ENCODE measurements at places on chromosomes 4 and X.

GRCh38 chr4:74364652-74365491 is at the start of gene EREG:
Gene EREG (plus strand): TSS chr4:74365145. CDS start chr4:74365309, 164 bp downstream.
- DNase-seq: no peak

DNA sequence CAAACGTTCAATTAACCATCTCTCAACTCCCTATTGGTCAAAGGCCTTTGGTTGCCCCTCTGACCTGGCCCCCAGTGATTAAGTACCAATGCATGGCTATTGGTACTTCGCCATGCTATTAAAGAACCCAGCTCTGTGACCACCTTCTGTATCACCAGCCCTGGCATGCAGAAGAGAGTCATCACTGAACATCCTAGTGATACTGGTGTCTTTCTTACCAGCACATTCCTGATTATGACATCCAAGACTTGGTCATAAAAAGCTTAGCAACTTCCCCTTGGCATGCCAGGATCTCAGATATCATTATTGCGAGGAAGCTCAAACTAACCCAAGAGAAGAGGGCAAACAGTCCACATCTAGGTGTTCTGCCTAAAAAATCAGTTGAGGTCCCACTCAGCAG is 122.3 kb upstream of the OTUD4 start:
- no peak for DNase-seq

GRCh38 chr4:137866671-137867070 is 334.4 kb upstream of the PCDH18 start:
- DNase-seq: no peak

- peak; percentile 93 for DNase-seq
Measured at GRCh38 chr4:102868781-102869568, at the start of gene CISD2. Gene CISD2 (plus strand): TSS chr4:102868992. CDS start chr4:102869085, 93 bp downstream.

DNA sequence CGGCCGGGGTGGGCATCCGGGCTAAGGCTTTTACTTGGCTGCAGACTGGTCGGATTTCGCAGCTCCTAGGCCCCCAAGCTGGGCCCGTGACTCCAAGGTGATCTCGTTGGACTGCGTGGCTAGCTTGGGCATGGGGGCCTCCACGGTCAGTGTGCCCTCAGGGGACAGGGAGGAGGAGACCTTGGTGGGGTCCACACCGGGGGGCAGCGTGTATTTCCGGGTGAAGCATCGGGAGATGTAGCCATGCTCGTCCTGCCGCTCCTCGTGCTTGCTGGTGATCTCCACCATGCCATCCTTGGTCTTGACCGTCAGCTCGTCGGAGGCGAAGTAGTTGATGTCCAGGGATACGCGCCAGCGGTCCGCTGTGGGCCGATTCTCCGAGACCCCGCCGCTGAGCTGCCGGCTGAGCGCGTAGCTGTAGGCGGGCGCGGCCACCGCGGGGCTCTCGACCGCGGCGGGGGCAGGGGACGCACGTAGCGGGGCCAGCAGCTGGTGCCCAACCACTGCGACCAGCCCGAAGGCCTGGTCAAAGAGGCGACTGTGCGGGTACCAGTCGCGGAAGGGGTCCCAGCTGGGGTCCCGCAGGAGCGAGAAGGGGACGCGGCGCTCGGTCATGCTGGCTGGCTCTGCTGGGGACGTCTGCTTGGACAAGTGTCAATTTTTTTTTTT is 881 bp upstream of the CACNA1F start:
- no peak for DNase-seq

- no peak for DNase-seq
Measured at GRCh38 chr4:94504545-94504944, 52.8 kb downstream of the PDLIM5 start.

GRCh38 chrX:41386222-41386990 is 52.4 kb downstream of the DDX3X start:
- peak; percentile 20 for DNase-seq

- no peak for DNase-seq
Measured at GRCh38 chr4:108527723-108528122, 92.7 kb upstream of the RPL34 start.

GRCh38 chrX:88944661-88945060 is 197.6 kb downstream of the CPXCR1 start:
- no peak for DNase-seq

DNA sequence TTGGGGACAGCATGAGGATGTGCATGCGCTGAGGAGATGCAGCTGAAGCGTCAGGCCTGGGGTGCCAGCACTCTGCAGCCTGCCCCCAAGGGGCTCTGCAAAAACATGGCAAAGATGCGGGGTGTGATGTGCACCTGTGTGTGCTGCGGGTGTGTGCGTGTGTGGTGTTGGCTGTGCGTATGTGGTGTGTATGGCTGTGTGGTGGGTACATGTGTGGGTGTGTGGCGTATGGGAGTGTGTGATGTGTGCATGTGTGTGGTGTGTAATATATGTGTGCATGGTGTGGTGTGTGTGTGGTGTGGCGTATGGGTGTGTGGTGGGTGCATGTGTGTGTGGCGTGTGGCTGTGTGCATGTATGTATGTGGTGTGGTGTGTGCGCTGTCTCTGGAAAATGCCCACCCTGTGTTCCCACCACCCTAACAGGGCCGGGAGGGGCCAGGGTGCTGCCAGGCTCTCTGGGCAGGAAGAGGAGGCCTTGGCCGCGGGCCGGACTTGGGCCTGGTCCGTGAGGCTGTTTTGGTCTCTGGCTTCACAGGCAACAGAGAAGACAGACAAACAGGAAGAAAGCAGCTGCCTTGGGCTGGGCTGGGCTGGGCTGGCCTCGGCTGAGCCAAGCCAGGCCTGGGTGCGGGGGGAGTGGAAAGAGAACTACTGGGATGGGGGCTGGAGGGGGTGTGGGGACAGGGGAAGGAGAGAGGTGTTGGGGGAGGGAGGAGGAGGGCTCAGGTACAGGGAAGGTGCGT is 1.1 kb upstream of the AVPR2 start:
- no peak for DNase-seq

GRCh38 chr4:40515037-40515397 is 114.6 kb downstream of the RBM47 start:
- peak; percentile 7 for DNase-seq

DNA sequence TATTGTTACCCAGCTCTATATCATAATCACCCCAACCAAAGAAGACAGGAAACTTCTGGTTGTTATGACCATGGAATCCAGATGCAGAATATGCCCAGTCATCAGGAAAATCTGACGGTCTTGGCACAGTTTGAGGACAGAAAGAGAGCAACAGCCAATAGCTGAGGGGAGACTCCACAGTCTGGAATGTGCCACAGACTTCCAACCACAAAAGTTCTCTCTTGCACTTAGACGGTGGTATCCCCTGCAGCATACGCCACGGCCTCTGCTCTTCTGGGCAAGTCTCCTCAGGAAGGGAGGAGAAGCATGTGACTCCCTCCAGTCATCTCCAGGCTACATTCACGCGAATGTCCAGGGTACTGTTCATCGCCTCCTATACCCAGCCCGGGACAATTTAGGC is 18.4 kb downstream of the ZNF827 start:
- no peak for DNase-seq

All from activated CD4-positive, alpha-beta T cell treated with anti-CD3 and anti-CD28 coated beads, Interleukin-2, amount 50 U/mL, for 48 hours (primary cell).